T-helper 2 cell (primary cell): ENCODE measurements at places on chromosomes 2 and 18.
A peak's percentile ranks its signal among the peaks of the same experiment; 100 is the strongest.

- DNase-seq, result no peak
These were observed 106.2 kb downstream of the CPO start for GRCh38 chr2:207045531-207045930.

DNA sequence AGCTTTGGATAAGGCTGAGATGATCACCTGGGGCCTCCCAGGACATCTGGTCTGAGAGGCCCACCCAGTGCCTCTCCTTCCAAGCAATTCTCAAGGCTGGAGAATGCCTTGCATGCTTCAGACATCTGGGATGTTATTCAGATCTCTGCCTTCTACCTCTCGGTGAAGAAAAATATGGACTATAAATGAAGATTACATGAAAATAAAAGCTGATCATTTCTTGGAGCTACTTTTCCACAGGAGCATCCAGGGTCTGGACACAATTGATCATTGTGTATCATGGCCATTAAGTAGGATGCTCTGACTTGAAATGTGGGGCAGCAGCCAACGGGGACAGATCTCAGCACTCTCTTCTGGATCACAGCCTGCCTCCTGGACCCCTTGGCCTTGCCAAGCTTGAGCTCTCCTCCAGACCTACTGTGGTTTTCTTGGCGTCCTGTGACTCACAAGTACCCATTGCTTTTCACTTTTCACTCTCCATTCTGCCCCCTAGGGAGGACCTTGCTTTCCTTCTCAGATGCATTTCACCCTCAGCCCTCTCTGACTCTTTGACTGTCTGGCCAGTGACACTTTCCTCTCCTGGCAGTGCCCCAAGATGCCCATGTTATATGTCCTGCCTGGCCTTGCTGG lies 203.1 kb downstream of the INSIG2 start:
- DNase-seq, result no peak

DNA sequence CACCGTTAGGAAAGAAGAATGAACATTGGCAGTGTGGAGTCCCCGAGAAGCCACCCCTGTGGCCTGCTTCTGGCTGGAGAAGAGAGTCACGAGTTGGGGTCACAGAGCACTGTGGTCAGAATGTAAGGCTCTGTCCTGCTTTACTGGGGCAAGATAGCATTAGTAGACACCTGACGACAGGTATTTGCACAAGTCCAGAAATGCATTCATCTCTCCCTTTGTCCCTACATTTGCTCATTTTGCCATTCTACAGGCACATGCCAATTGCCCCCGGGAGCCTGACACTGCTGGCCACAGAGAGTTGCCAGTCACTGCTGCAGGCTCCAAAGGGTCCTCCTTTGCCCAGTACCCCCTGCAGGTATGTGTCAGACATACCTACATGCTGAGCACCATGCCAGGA lies 133.3 kb downstream of the SMAD2 start:
- DNase-seq, result no peak

- no peak for DNase-seq
These were observed 35.1 kb downstream of the CAPN13 start for GRCh38 chr2:30772021-30772705.

DNA sequence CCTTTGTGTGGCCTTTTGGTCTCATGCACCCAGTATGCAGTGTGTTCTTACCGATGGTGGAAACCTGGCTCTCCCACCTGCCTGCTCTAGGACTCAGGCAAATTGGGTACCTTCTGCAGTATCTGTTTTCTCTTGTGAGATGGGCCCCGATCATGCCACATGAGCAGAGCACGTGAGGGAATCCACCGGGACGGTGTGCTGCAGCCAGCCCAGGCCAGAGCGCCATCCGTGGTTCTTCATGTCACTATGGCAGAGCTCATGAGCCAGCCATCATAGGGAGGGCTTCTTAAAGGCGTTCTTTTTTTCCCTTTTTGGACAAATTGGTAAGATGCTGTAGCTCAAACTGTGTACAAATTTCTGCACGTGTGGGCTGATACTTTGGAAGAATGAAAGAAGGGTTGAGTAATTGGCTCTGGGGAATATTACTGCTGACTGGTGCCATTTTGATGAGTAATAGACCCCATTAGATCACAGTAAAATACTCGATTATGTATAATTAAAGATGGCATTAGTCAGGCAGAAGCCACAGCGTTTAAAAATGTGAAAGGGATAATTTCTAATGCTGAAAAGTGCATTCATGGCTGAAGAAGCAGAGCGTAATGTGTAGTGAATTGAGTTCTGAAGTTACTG lies 19.2 kb downstream of the SH3RF3 start:
- no peak for DNase-seq

DNA sequence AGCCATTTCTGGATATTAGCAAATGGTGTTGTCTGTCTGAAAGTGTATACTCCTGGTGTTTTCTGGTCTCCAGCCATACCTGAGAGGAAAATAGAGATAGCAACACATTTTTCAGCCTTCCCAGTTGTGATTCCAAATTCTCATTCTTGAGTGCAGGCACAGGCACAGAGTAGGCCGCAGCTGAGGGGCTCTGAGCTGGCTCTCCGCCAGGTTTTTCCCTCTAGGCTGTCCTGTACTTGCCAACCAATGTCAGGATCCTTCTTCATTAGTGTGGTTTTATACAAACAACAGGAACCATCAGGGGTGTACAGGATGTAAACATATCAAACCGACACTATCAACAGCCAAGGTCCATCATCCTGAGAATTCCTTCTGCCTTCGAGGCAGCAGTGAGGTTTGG lies 1733.6 kb upstream of the CELF4 start:
- no peak for DNase-seq

DNA sequence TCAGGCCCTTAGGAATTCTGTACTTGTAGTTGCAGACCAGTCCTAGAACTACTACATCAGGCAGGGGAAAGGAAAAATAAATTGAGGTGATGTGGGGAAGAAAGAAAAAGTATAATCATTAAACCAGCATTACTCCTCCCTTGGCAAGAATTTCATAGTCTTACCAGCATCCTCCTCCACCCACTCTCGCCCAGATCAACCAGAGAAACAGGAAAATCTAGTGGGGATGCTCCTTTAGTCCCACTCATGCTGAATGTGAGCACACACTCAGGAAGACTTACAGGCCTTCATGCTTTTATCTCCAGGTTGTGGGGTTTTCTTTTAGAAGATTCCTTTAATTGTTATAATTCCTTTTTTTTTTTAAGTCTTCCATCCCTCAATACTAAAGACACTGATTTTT lies 129.3 kb upstream of the CCDC150 start:
- no peak for DNase-seq

DNA sequence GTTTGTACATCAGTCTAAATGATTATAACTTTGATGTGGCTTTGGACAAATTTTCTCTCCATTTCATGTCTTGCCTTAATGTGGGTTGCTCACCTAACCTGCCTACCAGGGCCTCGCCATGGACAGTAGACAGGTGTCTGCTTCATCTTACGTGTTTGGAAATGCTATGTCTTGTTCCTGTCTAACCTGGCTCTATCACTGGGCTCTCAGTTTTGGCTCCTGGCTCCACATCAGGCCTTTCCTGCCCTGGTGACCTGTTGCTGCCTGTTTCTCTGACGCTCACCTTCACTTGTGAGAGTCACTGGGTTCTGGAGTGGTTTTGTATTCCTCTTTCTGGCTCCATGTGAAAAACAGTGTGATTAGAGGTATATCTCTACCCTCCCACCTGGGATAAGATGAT lies 65.9 kb downstream of the PHLPP1 start:
- no peak for DNase-seq

DNA sequence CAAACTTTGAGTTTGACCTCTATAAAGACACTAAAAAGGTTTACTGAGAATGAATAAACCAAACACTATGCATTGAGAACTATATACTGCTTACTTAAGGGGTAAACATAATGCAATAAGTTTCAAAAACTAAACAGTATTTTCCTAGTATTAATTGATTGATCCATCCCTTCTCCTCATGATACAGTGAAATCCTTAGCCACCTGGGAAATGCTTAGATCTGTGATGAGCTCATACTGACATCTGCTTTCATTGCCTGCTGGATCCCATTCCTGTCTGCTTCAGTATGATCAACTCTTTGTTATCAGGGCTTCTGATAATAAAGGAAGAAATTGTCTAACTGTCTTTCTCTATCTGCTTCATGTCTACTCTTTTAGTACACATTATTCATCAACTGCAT lies 74.9 kb upstream of the UBE2E3 start:
- no peak for DNase-seq

GRCh38 chr2:218003981-218004419 lies 1.2 kb upstream of the TNS1 start:
- no peak for DNase-seq

- DNase-seq, result no peak
These were observed 2.1 kb downstream of the UGP2 start for GRCh38 chr2:63843791-63844190.

DNA sequence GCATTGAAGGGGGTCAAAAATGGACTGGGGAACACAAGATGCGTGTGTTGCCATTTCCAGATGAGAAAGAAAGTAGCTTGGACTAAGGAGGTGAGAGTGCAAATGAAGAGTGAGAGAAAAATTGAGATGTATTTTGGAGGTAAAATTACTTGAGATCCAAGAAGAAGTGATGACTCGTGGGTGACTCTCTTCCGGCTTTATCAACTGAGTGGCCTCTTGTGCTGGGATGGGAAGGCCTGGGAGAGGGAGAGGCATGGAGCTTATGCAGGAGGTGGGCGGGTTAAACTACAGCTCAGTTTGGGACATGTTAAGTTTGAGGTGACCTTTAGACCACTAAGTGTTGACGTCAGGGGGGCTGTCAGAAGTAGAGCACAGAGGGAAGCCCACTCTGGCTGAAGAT lies 34.9 kb downstream of the SULT1C2 start:
- no peak for DNase-seq

DNA sequence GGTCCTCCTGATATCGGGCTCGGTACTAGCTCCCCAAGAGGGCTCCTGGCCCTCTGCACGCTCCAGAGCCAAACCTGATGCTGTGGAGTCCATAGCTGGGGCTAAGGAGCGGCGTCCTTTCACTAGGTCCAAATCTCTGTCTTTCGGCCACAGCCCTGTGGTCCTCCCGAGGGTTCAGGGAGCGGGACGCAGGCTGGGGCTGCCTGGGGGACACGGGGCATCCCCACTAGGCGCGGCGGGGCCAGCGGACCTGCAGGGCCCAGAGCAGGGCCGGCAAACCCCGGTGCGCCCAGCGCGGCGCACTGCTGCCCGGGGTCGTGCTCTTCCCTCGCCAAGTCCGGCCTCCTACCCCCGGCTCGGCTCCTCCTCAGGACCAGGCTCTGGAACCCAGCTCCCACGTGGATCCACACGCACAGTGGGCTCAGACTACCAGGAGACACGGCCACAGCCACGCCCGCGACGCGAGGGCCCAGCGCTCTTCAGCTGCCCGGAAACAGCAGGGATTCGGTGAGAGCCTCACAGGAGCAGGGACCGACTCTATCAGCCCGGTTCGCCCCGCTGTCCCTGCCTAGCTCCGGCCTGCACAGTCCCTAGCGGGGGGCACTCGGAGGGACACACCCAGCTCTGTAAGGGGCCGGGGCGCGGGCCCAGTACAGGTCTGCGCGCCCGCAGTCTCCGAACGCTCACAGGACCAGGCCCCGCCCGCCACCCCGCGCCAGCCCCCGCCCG lies 593 bp downstream of the ZNF514 start:
- DNase-seq, result peak; percentile 52

DNA sequence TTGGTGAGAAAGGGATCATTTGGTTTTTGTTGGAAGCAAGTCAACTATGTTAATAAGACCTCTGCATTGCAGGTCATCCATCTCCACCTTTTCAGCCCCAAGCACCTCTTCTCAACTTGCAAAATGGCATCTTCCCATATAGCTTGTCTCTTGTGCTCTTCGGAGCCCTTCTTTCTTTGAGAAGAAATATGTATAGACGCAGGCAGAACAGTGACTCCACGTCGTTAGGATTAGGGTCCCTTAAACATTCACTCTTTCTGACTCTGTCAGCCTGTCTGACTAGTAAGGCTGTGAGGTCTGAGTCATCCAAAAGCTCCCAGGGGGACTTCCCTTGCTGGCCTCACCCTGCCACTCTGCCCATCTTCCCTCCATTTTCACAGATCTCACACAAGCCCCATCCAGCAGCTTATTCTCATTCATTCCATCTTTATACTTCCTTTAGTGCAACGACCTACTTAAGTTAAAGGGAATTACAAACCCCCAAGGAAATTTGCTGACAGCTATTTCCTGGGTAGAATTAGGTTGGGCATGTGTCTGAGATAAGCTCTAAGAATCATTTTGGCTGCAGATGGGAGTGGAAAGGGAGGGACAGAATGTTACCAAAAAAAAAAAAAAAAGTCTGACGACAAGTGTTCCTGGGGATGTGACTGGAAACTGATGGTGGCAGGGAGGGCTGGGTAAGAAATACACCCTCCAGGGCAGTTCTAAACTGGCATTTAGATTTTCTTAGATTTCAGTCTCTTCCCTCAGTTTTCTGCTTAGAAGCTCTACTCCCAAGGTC lies 37.7 kb upstream of the MEX3C start:
- DNase-seq, result no peak

- no peak for DNase-seq
These were observed 455.7 kb downstream of the TSN start for GRCh38 chr2:122210898-122211856.

DNA sequence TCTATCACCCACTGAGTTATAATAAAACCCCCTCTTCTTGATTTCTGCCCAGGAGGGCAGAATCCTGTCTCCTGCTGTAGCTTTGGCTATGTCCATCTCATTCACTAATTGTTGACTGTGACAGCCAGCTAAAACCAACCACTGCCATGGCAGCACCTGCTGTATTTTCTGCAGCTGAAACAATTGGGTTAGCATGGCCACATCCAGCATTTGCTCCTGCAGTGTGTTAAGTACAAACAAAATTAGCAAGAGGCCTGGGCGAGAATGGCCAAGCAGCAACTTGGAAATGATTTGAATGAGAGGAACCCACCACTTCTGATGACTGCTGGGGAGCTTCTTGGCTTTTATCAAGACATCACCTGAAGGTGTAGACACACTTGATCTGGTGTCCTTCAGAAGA lies 89.4 kb upstream of the LRRTM1 start:
- DNase-seq, result no peak

- DNase-seq, result no peak
These were observed 12.6 kb upstream of the KCMF1 start for GRCh38 chr2:84958135-84959059.

- DNase-seq, result no peak
These were observed 68.8 kb downstream of the UNC80 start for GRCh38 chr2:209840434-209840833.

DNA sequence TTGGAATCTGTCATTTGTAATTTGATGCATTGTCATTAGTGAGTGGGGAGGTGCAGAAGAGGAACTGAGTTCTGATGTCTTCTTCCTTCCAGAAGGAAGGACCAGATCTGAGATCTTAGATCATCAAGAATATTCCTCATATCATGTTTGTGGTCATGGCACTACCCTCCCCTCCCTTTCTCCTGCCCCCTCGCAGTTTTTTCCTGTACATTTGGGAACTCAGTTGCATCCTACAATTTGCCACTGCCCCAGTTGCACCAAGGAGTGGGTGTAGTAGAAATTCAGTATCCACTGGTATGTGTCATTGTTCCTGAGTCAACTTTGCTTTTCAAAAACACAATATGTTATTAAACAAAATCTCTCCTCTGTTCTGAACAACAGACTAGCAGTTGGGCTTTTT lies 26.6 kb upstream of the ACVR1 start:
- DNase-seq, result no peak

- DNase-seq, result no peak
These were observed 13.0 kb downstream of the FABP1 start for GRCh38 chr2:88114889-88115288.
